ENCODE measurements at places on chromosomes 2 and 18. TPM values are rescaled to one million over a fixed set of nuclear protein-coding genes. Genes with fewer than 3 reads are reported as not detected.

- H3K27ac ChIP-seq, result no peak overlapping the region
- no peaks in the 10 kb centered on the region for H3K36me3 ChIP-seq
- H3K4me1 ChIP-seq, result no peaks in the 10 kb centered on the region
- H3K27me3 ChIP-seq, result no peaks in the 10 kb centered on the region
- no peak for DNase-seq
Measured at GRCh38 chr2:66538291-66538690, 103.4 kb downstream of the MEIS1 start.

DNA sequence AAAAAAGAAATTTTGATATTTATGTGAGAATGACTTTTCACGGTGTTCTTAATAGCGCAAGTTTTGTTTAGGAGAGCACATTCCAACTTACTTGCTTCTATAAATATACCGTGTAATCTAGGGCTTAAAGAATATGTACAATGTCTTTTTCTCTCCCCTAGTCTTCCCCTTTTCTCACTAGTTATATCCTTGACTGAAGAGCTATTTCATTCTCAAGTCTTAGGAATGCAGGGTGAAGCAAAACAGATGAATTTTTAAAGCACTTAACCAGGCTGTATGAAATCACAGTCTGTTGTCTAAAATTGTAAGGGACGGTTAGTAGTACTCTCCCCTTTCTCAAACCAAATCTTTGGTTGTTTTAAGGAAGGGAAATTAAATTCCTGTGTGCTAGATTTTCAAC, 29.6 kb upstream of the SLC30A6 start:
- no peak overlapping the region for H3K4me3 ChIP-seq
- no peak overlapping the region for H3K27ac ChIP-seq
- no peaks in the 10 kb centered on the region for H3K4me1 ChIP-seq
- H3K27me3 ChIP-seq, result no peaks in the 10 kb centered on the region

DNA sequence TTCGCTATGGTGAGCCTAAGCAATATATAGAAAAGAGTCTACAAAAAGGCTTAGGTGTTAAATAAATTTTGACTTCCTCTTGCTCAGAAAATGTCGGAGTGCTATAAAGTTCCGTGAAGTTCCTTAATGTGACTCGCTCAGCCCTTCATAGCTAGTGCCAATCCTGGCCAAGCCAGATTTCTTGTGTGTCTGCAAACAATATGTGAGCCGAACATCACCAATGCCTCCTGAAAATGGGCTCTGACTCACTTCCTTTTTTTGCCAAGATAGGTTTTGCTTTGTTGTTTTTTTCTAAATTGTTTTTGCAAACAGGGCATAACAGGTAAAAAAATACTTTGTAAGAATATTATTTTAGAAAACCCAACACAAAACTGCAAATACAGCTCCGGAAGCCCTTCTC, 26.1 kb downstream of the CDC42EP3 start:
- H3K4me3 ChIP-seq, result no peak overlapping the region
- H3K36me3 ChIP-seq, result no peaks in the 10 kb centered on the region
- no peaks in the 10 kb centered on the region for H3K27me3 ChIP-seq

- no peak overlapping the region for H3K27ac ChIP-seq
- no peaks in the 10 kb centered on the region for H3K27me3 ChIP-seq
- H3K36me3 ChIP-seq, result no peaks in the 10 kb centered on the region
- no peak overlapping the region for H3K4me3 ChIP-seq
- H3K4me1 ChIP-seq, result no peaks in the 10 kb centered on the region
Measured at GRCh38 chr18:10410472-10411308, 43.7 kb upstream of the APCDD1 start.

- no peak for DNase-seq
- H3K4me3 ChIP-seq, result no peak overlapping the region
- no peaks in the 10 kb centered on the region for H3K36me3 ChIP-seq
- H3K27me3 ChIP-seq, result no peaks in the 10 kb centered on the region
- peaks cover 15% of the 10 kb centered on the region for H3K4me1 ChIP-seq
Measured at GRCh38 chr2:63819765-63820717, 21.7 kb upstream of the UGP2 start.

DNA sequence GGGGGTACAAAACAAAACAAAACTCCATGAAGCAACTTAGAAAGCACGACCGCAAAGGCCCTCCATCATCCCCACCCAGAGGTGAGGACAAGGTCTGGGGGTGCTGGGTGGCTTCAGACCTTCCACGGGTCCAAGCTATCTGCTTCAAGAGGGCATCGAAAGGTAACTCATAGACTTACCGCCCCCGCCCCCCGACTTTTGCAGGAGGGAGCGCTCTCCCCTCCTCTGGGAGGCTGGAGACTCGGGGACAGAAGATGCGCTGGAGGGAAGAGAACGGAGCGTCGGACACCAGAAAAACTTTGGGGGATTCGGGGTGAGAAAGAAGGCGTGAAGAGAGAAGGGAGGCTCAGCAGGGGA, 300 bp upstream of the STON1 start:
- no peak for DNase-seq
- peaks cover 2% of the 10 kb centered on the region for H3K4me1 ChIP-seq
- H3K27me3 ChIP-seq, result no peaks in the 10 kb centered on the region
- no peak overlapping the region for H3K4me3 ChIP-seq
- no peak overlapping the region for H3K27ac ChIP-seq

DNA sequence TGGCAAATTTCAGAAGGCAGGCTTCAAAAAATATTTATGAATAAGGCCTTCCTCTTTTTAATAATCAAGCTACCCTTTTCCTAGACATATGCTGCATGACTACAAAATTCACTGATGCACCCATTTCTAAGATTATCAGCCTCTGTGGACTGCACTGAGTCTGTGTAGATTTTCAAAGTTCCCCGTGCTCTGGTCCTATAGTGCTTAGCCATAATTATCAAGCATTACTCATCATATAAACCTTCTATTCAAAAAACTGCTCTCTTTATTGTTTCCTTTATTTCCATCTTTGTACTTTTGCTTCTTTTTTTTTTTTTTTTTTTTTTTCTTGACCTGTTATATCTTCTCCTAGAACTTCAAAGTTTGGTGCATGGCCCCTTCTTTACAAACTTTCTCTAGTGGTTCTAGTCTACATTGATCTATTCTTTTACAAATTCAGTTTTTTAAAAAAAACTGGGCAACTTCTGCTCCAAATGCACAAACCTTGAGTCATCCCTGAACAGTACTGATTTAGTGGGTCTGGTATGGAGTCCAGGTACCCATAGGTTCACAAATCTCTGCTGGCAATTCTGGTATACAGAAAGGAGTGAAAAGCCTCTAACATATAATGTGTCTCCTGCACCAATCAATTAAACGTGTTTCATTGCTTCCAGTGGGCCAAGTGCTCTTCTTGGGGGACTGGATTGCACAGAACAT, 481.9 kb downstream of the NUP35 start:
- DNase-seq, result no peak
- H3K27me3 ChIP-seq, result no peaks in the 10 kb centered on the region
- no peak overlapping the region for H3K4me3 ChIP-seq
- H3K4me1 ChIP-seq, result no peaks in the 10 kb centered on the region
- H3K36me3 ChIP-seq, result no peaks in the 10 kb centered on the region

DNA sequence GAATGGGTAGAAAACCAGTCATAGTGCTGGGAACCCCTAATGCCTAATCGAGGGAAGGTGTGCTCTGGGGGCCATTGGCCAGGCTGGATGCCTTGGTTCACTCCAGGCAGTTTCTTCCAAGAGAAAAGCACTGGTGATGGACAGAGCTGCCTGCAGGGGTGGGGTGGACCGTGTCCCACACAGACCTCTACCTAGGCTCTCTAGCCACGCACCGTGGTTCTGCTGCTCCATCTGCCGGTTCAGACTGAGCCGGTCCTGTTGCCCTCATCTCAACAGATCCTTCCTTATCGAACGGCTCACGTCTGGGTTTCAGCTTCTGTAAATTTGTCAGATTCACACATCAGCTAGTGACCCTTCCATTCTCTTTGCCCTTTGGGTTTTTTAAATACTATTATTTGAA, 46.4 kb downstream of the RALB start:
- DNase-seq, result no peak
- no peaks in the 10 kb centered on the region for H3K27me3 ChIP-seq
- H3K4me3 ChIP-seq, result no peak overlapping the region
- no peak overlapping the region for H3K27ac ChIP-seq

DNA sequence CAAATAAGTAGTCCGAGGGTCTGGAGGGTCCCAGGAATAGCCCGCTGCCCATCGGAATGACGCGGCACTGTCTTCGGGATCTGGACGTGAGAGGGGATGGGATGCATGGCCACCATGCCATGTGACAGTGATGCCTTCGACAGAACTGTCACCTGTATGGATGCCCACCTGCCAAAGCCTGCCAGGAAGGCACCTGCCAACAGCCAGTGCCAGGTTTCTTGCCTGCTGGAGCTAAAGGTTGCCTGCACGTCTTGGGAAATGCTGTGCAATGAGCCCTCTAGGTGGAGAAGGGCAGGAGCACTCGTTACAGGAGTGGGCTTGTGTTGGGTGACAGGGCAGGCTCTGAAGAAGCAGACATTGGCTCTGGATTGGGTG, 20.5 kb downstream of the GPR35 start:
- DNase-seq, result no peak
- H3K4me1 ChIP-seq, result no peaks in the 10 kb centered on the region
- H3K36me3 ChIP-seq, result no peaks in the 10 kb centered on the region
- H3K27me3 ChIP-seq, result peaks cover 4% of the 10 kb centered on the region
- H3K4me3 ChIP-seq, result no peak overlapping the region

GRCh38 chr18:24413148-24413547, 13.3 kb upstream of the IMPACT start:
- H3K4me1 ChIP-seq, result no peaks in the 10 kb centered on the region
- no peak for DNase-seq
- H3K4me3 ChIP-seq, result no peak overlapping the region
- no peaks in the 10 kb centered on the region for H3K36me3 ChIP-seq

GRCh38 chr2:152166633-152167032, 8.9 kb downstream of the STAM2 start:
- no peaks in the 10 kb centered on the region for H3K36me3 ChIP-seq
- H3K4me1 ChIP-seq, result peaks cover 10% of the 10 kb centered on the region
- DNase-seq, result no peak
- H3K27ac ChIP-seq, result no peak overlapping the region
- no peaks in the 10 kb centered on the region for H3K27me3 ChIP-seq

DNA sequence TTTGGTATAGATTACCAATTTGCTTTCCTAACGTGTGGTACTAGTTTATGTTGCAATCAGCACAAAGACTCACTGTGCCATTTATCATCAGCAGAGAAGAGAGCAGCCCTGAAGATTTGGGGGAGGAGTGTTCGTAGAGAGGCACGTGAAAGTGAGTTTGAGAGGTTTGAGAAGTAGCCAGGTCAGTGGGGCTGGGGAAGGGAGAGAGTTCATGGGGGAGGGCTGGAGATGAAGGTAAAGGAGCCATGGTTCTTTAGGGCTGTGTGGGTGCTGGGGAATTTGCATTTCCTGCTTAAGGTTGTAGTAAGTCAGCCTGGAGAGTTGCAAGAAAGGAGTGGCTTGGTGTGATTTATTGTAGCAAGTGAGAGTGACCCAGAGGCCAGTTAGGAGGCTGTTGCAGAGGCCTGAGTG, 172.1 kb downstream of the NEDD4L start:
- no peak for DNase-seq
- no peaks in the 10 kb centered on the region for H3K4me1 ChIP-seq
- no peaks in the 10 kb centered on the region for H3K27me3 ChIP-seq
- no peak overlapping the region for H3K4me3 ChIP-seq
- H3K27ac ChIP-seq, result no peak overlapping the region

- DNase-seq, result no peak
- no peaks in the 10 kb centered on the region for H3K27me3 ChIP-seq
- no peak overlapping the region for H3K27ac ChIP-seq
- H3K4me3 ChIP-seq, result no peak overlapping the region
- no peaks in the 10 kb centered on the region for H3K36me3 ChIP-seq
Measured at GRCh38 chr2:12350821-12351220, 365.9 kb upstream of the TRIB2 start.

Gene FOXI3
- not detected for total RNA-seq

Gene EXOC6B
- total RNA-seq, result 8.7 TPM

Gene CD226
- 4.4 TPM for total RNA-seq

Data from liver (tissue), 10 donors.